ENCODE measurements at places on chromosomes 11 and 22.

DNA sequence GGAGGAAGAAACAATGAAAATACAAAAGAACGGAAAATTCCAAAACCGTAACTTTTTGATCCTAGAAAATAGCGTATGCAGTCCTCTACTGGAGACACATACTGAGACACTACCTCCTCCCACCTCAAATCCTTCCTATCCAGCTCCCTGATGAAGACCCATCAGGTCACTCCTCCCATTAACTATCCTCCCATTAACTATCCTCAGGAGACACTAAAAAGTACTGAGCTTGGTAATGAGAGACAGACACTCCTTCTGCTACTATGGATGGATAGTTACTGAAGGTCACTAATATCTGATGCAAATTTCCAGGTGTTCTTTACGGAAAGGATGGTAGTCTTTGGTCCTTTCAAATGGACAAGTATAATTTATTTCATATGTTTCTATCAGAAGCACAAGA lies 237.5 kb upstream of the BLID start:
- no peak for DNase-seq

DNA sequence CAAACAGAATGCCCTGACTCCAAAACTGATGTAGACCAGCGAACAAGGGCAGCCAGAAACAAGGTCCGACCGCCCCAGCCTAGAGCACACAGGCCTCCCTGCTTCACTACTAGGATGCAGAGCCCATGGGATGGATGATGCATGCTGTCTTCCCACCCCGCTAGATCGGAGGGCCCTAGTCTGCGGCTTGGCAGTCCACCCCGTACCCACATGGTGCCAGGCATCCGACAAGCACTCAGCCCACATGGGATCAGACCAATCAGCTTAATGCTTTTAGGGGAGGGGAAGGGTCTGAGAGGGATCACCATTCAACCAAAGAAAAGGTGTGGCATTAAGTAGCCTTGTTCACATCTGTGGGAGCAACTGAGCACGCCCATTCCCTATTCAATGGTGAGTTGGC lies 30.6 kb downstream of the PISD start:
- no peak for DNase-seq

- DNase-seq = no peak
These were observed 34.6 kb upstream of the SHANK2 start for GRCh38 chr11:71286701-71287643.

DNA sequence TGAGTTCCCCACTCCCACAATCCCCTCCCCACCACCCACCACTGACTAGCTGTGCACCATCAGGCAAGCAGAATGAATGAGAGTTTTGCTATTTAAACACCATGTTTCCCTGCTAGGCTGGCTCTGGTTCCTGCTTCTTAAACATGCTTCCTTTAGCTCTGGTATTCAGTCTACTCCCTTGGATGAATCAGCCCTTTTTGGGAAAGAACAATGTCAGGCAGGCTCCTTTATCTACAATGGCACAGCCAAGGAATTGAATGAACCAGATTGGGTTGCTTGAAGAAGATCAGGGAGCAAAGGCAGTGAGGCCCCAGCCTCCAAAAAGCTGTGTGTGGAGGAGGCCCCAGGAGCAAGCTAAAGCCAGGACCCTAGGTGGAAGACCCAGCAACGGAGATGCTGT lies 92.9 kb upstream of the ISX start:
- no peak for DNase-seq

- no peak for DNase-seq
These were observed 28.9 kb downstream of the DAGLA start for GRCh38 chr11:61709110-61709509.

- DNase-seq = no peak
These were observed 25.0 kb upstream of the IGLL1 start for GRCh38 chr22:23604939-23605712.

- no peak for DNase-seq
These were observed 91.3 kb downstream of the ARL14EP start for GRCh38 chr11:30414244-30414643.

DNA sequence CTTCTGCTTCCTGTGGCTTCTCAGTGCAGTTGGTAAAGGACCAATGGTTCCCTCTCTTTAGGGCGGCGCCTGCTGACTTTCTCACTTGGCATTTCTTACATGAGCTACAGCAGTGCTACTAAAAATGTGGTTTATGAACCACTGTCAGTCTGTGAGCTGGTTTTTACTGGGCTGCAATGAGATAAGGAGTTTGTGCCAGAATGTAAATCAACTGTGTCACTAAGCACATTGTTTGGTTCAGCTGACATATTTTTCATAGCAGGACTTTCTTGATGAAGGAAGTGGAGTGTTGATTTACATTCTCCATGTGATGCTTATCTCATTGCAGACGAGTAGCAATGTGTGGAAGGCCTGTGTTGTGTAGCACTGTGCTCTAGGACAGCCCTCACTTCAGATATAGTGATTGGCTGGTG lies 463.3 kb downstream of the SOX6 start:
- DNase-seq = no peak

DNA sequence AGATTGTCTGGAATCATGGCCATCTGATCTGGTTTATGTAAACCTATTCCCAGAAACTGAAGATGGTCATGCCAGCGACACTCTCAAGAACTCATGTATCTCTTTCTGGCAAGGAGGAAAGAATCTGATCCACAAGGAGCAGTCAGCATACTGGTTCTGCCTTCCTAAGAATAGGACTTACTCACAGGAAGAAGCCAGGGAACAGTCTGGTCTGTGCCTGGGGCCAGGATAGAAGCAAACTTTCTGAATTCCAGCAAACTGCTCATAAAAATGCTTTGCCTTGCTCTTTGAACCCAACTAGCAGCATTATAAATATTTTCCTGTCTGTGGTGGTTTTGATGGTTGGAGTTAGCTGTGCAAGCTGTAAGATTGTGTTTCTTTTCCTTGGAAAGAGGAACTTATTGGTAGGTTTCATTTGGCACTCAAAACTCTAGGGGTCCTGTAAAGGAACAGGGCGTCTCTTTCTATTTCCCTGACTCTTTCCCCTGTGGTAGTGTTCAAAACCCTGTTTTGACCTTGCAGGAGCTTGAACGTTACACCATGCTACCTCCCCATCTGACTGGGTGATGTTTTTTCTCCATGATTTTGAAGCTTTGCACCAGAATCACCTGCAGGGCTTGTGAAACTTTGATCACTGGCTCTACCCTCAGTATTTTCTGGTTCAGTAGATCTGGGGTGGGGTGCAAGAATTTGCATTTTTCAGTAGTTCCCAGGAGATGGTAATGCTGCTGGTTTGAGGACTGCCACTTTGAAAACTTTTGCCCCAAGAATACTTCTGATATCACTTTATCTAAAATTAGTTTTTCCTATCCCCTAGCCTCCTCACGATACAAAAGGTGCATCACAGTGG lies 627.8 kb upstream of the ANO5 start:
- no peak for DNase-seq

GRCh38 chr11:31619980-31620379 lies 110.4 kb downstream of the ELP4 start:
- DNase-seq = no peak

DNA sequence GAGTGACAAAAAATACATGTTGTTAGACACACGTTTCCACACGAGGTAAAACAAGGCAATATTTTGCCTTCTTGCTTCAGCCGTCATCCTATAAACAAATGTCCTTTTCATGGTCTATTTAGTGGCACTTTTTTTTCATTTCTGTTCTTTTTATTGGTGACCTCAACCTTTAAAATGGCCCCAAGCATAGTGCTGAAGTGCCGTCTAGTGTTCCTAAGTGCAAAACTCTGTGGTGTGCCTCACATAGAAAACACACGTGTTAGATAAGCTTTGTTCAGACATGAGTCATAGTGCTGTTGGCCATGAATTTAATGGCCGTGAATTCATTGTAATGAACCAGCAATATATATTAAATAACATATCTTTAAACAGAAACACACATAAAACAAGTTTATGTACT lies 15.6 kb downstream of the OVCH2 start:
- DNase-seq = no peak

- peak; percentile 12 for DNase-seq
These were observed 8.4 kb downstream of the INCENP start for GRCh38 chr11:62132191-62132590.

- DNase-seq = no peak
These were observed 119.5 kb upstream of the LMO1 start for GRCh38 chr11:8383227-8383626.

DNA sequence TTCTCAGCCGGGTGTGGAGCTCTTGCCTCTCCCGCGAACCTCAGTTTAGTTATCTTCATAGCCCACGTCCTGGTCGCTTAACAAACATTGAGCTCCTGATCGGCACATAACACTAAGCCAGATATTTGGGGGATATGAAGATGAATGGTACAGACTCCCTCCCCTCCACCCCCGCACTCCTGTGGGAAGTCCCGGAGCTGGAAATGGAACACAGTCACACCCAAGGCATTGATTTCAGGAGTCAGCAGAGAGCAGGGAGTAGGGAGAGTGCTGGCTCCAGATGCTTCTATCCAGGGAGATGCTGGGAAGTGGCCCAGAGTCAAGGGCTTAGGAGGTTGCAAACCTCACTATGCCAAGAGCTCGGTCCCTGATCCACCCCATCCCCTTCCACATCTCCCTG lies 26.1 kb upstream of the CABP7 start:
- DNase-seq = no peak

GRCh38 chr11:107836851-107837250 lies 21.7 kb downstream of the SLC35F2 start:
- no peak for DNase-seq

- DNase-seq = no peak
These were observed 133.5 kb downstream of the RBFOX2 start for GRCh38 chr22:35894937-35895708.

- peak; percentile 49 for DNase-seq
These were observed 7.1 kb upstream of the FLI1 start for GRCh38 chr11:128686745-128687177.

DNA sequence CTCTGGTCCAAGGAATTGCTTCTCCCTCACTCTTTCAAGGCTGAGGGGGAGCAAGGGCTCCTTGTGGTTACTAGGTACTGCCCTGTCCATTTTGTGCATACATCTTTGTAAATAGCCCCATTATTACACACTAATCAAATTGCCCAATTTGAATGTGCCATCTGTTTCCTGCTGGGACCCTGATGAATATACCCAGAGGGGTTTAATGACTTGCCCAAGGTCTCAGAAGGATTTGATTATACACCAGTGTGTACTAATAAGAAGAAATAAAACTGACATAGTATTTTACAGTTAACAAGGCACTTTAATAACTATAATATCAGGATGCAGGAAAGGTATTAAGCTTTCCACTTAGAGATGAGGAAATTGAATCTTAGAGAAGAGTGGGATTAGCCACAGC lies 64.6 kb upstream of the PTPRJ start:
- DNase-seq = no peak

DNA sequence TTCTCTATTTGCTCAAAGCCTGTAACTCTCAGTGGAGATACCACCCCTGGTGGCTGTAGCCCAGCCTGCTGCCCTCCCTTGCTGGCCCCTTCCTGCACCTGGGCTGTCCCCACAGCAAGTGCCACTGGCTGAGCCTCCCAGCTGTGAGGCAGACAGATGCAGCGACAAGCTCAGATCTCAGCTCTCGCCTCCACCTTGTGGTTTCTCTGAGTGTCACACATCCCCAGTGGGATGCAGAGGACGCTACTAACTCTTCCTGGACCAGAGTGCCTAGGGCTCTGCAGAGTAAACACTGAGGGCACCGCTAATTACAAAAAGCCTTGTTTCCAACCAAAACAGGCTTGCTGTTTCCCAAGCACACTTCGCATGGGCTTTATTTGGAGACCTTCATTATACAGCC lies 8.9 kb downstream of the YPEL1 start:
- DNase-seq = peak; percentile 75

DNA sequence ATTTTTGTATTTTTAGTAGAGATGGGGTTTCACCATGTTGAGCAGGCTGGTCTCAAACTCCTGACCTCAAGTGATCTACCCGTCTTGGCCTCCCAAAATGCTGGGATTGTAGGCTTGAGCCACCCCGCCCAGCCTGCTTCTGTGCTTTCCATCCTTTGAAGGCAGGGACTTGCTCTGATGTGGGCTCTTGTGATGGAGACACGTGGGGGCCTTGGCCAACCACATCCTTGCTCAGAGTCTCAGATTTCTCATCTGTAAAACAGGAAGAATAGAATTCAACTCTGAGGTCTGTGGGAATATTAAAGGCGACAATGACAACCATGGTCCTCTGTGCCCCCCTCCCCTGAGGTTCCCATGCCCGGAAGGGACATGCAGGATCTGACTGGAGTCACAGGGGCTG lies 3.8 kb upstream of the GGA1 start:
- DNase-seq = no peak

DNA sequence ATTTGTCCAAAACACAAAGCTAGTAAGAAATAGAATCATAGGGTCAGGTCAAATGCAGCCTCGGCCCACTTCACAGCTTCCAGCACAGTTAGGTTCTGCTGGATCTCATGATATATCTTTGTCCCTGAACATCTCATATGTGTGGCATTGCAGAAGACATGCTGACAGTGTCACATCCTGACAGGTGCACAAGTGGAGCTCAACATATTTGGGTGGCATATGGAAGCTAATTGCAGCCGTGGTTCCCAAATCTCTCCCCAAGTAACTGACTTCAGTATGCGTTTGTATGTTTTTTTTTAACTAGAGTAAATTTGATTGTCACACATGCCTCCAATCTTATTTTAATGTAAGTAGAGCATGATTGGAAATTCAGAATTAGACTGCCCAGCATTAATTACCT lies 33.4 kb downstream of the NAV2 start:
- no peak for DNase-seq

DNA sequence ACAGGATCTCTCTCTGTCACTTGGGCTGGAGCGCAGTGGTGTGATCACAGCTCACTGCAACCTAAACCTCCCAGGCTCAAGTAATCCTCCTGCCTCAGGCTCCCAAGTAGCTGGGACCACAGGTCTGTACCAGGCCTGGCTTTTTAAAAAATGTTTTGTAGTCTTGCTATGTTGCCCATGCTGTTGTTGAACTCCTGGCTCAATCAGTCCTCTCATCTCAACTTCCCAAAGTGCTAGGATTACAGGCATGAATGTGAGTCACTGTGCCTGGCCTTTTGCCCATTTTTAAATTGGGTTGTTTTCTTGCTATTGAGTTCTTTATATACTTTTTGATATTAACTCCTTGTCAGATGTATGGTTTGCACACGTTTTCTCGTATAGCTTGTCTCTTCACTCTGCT lies 33.0 kb upstream of the PITPNB start:
- DNase-seq = no peak

- peak; percentile 60 for DNase-seq
These were observed 1.9 kb downstream of the CD151 start for GRCh38 chr11:834371-835316.

DNA sequence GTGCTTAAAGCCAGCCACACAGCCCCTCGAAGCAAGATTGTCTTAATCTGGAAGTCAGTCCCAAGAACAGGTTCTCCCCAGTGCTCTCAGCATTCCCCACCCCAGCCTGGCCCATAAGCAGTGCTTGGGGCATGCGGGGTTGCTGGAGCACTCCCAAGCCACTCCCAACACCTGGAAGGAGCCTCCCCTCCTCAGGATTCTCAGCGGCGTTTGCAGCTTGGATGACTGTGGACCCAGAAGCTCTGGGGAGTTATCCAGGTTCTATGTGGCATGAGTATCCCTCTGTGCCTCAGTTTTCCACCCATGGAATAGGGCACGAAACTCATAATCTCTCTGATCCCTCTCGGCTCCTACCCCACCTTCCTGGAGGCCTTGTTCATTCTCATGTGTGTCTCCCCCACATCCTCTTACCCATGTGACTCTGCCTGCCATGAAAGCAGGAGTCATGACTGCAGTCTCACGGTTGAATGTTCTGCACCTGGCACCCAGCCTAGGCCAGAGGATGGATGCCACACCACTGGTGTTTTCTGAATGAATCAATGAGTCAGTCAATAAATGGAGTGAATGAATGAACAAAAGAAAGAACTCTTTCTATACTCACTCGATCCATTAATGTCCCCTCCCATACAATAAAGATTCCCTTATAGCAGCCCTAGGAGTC lies 33.4 kb upstream of the WNT7B start:
- no peak for DNase-seq

Data from D341Med (cell line).